Stimulated activated CD8-positive, alpha-beta memory T cell treated with anti-CD3 and anti-CD28 coated beads, Interleukin-15, amount 100 ng/mL, for 1 hour (primary cell): ENCODE measurements at places on chromosomes 4 and X.

- DNase-seq: no peak
Observed at GRCh38 chr4:157128395-157128794, 52.4 kb downstream of the GLRB start.

GRCh38 chr4:105998171-105999063, 103.1 kb downstream of the NPNT start:
- DNase-seq: no peak

DNA sequence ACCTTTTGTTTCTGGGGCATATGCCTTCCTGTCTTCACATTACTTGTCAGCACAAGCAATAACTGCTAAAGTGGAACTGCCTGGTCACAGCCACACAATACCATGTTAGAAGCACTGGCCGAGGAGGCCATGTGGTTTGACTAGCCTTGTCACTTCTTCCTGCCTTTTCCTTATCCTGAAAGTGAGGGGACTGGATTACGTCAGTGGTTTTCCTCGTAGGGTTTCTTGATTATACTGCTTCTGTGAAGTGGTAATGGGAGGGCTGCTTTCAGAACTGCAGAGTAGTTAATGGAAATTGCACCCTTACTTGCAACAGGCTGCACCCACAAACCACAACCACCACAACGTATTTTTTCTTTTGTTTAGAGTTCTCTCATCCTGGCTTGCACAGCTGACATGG, 26.6 kb downstream of the ZRSR2 start:
- DNase-seq: no peak

GRCh38 chr4:102623622-102624021, 122.5 kb downstream of the NFKB1 start:
- no peak for DNase-seq

- DNase-seq: no peak
Observed at GRCh38 chr4:6684656-6685055, 9.0 kb upstream of the S100P start.

- no peak for DNase-seq
Observed at GRCh38 chr4:7960790-7961655, 21.4 kb upstream of the AFAP1 start.

DNA sequence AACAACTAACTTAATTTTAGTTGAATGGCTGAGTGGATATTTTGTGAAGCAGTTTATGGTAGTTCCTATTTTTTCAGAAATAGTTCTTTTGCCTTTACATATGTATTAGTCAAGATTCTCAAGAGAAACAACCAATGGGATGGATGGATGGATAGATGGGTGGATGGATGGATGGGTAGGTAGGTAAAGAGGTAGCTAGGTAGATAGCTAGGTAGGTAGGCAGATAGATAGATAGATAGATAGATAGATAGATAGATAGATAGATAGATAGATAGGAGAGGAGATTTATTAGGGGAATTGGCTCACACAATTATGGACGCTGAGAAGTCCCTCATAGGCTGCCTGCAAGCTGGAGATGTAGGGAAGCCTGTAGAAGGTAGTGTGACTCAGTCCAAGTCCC, 74.0 kb upstream of the NUDT6 start:
- no peak for DNase-seq

DNA sequence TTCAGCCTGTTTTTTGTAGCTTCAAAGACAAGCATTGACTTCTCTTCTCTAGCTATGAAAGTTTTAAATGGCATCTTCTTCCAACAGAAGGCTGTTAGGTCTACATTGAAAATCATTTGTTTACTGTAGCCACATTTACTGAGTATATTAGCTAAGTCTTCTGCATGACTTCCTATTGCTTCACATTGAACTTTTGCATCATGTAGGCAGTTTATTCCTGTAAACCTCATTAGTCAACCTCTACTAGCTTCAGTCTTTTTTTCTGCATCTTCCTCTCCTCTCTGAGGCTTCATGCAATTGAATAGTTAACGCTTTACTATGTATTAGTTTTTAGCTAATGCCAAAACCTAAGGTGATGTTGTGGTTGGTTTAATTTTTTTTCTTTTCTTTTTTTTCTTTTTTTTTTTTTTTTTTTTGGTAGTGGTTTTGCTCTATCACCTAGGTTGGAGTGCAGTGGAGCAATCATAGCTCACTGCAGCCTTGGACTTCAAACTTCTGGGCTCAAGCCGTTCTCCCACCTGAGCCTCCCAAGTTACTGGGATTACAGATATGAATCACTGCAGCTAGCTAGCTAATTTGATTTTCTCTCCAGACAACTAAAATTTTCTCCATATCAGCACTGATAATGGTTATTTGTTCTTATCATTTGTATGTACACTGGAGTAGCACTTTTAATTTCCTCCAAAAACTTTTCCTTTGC, 3.4 kb downstream of the UGT2A3 start:
- DNase-seq: no peak

GRCh38 chrX:54950730-54951375, 30.2 kb downstream of the TRO start:
- DNase-seq: no peak

DNA sequence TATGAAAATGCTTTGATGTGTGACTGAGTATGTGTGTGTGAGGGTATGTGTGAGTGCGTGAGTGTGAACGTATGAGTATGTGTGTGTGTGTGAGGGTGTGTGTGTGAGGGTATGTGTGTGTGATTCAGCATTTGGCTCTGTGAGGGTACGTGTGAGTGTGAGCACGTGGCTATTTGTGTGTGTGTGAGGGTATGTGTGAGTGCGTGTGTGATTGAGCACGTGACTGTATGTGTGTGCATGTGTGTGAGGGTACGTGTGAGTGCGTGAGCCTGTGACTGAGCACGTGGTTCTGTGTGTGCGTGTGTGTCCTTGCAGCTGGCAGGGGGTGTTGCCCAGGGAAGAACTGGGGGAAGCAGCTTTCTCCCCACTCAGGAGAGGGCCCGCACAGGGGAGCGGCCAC, 16.1 kb upstream of the PPP2R3B start:
- DNase-seq: no peak

DNA sequence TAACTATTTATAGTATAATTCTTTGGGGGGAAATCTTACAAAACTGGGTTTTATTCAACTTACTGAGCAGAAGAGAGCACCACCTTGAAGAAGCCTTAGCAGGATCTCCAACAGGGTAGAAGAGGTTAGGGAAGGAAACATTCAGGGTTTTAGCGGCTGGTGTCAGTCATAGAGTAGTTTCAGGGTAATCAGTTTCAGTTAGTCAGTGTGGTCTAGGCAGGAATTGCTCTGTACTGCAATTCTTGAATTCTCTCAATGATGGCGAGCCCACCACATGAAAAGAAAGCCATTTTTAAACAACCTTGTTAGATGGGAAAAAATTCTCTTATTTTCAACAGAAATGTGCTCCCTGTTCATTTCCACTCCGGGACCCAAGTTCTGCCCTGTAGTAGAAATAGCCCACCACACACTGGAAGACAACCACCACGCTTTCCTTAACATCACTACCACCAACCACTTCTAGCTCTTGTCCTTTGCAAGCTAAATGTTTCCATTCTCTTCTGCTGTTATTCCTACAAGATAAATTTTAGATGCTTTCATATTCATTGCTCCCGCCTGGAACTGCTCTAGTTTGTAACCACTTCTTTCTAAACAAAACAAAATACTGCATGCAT, 25.9 kb downstream of the COL25A1 start:
- no peak for DNase-seq

GRCh38 chr4:74004668-74005067, 6.2 kb upstream of the CXCL5 start:
- DNase-seq: no peak

- no peak for DNase-seq
Observed at GRCh38 chr4:14264437-14264836, 636.9 kb upstream of the BOD1L1 start.

DNA sequence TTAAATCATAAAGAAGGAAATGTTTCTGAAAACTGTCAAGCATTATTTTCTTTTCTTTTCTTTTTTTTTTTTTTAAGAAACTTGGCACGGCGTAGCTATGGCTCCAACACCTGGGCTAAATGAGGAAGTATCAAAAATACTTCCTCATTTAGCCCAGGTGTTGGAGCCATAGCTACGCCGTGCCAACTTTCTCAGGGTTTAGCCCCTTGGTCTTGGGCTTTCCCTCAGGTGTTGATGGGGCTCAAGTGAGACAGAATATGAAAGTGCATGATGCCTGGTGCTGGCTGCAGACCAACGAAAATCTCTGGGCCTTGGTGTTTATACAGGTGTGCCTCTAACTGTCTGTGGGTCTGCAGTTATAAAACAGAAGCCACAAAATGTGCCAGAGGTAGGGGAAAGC, 132.7 kb downstream of the ARHGAP24 start:
- DNase-seq: no peak

DNA sequence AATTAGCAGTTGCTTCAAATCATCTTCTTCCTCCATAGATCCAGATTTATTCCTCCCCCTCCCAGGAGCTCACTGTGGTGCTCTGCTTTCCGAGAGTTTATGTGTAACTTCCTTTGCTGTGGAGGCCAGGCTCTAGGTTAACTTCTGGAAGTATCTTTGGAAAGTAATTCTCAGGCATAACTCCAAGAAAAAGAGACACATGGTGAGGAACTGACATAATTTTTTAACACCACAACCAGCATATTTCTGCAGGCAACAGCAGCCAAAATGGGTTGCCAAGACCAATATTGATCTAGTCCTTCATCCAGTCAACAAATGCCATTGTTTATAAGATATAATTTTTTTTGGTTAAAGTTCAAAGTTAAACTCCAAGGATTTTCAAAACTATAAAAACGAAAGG, 114.5 kb upstream of the RBPJ start:
- DNase-seq: no peak
